ENCODE measurements at places on chromosomes 1 and 21.

DNA sequence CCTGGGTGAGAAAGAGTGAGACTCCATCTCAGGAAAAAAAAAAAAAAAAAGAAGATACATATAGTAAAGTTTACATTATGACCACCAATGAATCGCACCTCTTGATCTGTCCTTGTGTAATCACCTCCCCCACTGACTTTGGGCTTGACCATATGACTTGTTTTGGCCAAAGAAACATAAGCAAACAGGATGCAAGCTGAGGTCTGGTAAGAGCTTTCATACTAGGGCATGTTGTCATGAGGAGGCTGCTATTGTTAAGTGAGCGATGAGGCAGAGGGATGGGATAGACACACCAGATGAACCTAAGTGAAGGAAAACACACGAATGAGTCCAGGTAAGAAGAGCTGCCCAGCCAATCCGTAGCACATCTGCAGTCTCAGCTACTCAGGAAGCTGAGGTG, 10.7 kb downstream of the ENAH start:
- DNase-seq: no peak

DNA sequence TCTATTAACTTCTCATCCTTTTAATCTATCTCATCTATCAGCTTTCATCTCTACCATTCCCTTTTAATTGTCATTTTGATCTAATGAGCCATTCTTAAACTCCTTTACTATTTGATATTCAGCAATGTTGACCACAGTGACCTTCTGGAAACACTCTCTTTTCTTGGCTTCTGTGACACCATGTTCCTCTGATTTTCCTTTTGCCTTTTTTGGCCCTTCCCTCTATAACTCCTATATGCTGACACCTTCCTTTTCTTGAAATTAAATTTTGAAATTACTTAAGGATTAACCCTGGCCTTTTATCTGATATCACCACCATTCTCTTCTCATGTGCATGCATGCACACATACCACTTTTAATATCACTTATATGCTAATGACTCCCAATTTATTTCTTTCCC, 41.2 kb upstream of the SAMSN1 start:
- DNase-seq: no peak

- no peak for DNase-seq
Measured at GRCh38 chr21:33402001-33402979, 923 bp upstream of the IFNGR2 start.

DNA sequence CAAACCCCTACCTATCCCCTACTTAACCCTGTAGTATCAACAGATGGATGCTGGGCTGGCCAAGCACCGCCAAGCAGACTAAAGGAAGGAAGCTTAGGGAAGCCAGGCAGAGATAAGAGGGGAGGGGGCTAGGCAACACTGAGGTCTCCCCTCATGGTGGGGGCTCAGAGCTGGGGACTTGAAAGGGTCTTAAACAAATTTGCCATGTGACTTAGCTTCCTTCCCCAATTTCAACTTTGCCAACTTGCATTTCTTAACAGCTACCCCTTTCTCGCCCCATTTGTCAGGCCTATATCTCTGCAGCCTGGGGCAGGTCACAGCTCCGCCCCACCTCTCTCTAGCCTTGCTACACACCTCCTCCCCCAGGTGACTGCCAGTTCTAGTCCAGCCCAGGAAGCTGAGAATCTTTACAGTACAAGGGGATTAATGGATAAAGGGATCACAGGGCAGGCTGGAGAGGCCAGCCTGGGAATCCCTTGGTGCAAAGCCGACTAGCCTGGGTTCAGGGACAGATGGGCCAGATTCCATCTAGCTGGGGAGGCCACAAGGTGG, 3.4 kb downstream of the KIF21B start:
- DNase-seq: no peak

GRCh38 chr1:1438531-1439381, 3.3 kb downstream of the VWA1 start:
- no peak for DNase-seq

- peak; percentile 21 for DNase-seq
Measured at GRCh38 chr1:52139817-52140540, 1.9 kb upstream of the ZFYVE9 start.

- no peak for DNase-seq
Measured at GRCh38 chr1:220527908-220528678, at the start of gene MARK1. TSS of gene MARK1 (plus strand) at chr1:220528136. CDS start at chr1:220528823, 687 bp downstream.

DNA sequence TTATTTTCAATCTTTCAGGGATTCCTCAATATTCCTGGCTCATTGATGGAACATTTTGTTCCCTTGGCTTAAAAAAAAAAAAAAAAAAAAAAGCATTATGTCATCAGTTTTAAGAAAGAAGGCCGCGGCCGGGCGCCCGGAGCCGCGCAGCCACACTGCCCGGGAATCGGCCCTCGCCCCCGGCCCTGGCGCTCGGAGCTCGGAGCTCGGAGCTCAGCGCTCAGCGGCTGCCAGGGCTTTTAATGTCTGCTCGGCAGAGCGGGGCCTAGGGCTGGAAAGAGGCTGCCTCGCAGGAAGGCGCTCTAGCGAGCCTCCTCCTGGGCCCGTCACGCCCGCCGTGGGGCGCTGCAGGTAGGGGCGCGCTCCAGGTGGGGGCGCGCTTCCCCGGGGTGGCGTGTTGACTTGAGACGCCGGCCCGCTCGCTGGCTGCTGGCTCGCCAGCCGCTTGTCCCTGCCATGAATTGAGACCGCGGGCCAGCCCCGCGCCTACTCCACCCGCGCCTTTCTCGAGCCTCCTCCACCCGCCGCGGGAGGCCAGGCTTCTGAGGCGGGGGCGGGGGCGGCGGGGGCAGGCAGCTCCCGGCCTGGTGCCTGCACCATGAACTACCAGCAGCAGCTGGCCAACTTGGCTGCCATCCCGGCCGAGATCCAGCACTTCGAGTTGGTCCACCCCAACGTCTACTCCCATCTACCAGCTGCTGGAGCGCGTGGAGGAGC, 5.4 kb upstream of the TDRD5 start:
- peak; percentile 12 for DNase-seq

DNA sequence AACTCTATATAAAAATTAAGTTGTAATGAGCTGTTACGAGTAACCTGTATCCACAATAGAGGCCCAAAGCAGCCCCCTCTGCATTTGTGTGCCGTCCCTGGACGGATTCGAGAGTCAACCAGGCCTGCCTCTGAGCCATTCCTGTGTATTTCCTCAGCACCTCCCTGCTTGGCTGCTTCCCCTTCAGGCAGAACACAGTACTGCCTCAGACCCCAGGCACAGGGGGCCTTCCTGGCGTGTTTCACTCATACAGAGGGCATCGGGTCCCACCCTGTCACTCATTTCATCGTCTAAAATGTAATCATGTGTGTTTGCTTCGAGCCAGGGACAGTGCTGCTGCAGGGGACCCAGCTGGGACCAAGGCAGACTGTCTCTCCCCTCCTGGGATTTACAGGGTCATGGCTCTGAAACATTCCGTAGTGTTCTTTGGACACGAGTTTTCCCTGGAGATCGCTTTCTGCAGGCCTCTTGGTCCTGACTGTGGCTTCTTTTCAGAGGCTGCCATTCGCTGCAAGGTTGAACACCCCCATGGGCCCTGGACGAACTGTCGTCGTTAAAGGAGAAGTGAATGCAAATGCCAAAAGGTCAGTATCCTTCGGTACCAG, 19.4 kb downstream of the LGALS8 start:
- DNase-seq: no peak

DNA sequence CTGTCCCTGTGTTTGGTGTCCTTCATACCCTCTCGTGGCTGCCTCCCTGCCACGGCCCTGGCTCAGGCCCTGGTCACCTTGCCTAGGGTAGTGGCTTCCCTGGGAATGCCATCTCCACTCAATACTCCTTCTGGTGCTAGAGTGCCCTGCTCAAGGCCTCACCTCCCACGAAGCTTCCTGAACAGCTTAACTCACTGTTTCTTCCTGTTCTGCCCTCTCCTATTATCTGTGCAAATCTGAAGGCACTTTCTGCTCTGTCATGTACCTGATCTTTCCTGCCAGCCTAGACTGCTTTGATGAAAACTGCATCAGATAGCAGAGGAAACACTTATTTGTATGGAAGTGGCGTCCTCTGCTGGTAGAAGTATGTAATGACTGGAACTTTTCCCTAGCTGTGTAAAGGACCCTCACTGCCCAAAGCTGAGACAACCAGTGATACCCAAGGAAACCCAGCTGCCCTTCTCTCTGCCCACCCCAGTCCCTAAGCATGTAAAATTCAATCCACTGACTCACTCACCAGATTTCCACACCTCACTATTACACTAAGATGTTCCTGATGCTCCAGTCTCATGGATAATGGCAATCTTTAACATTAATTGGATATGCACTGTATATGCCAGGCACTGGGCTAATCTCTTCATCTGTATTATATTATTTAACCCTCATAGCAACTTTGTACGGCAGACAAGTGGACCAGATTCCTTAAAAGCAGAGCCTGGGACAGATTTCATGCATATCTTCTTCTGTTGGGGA, 36.2 kb upstream of the BTG2 start:
- DNase-seq: no peak

GRCh38 chr21:26881504-26882228, 36.5 kb upstream of the ADAMTS1 start:
- DNase-seq: no peak

DNA sequence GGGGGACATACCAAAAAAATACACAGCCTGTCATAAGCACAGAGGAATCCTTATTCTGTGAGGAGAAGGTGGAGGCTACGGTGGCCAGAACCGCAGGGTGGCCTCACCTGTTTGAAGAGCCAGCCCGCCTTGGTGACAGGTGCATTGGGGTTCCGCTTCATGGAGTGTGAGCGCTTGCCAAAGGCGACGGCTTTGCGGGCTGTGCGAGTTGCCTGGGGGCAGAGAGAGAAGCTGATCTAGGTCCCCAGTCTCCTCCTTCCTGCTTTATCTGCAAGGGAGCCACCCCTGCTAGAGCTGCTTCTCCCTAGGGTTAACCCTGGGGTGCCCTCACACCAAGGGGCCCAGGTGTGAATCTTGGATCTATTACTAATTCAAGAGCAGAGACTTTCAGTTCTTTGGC, 54.3 kb upstream of the GOLT1A start:
- no peak for DNase-seq

DNA sequence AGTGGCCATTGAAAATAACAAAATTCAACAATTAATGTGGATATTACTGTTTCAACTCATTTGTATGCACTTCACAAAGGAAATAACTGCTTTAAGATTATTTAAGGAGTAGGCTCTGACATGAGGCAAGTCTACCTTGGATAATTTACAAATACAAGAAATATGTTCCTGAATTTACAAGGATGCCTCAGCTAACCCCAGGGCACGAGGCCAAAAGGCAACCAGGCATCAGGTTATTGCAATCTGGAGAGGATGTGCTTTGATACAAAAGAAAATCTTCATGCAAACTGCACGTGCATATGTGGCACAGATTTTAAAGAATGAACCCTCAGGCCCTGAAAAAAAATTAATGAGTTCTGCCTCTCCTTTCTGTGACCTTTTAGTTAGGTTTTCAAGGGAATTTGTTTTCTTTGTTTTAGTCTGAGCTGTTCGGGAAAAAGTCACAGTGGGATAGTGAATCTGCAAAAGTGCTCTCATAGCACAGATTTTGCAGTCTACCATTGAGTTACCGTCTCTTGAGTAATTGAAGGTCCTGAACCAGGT, 1304.2 kb upstream of the ADGRL4 start:
- no peak for DNase-seq

- no peak for DNase-seq
Measured at GRCh38 chr1:8090241-8090702, 64.2 kb upstream of the ERRFI1 start.

DNA sequence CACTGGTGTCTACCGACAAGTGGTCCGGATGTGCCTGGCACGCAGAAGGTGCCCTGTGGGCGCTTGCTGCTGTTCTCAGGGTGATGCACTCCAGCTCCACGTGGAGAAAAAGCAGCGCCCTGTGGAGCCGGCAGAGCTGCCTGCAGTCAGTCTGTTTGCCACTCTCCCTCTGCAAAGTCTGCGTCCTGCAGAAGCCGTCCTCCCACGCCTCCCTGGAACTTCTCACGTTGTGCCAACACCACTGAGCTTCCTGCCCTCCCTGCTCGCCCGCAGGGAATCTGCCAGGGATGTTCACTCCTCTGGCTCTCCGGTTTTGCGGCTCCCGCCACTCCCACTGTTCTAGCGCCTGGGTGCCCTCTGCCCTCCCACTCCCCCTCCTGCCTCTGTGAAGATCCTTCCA, 19.8 kb upstream of the UBXN10 start:
- DNase-seq: no peak

DNA sequence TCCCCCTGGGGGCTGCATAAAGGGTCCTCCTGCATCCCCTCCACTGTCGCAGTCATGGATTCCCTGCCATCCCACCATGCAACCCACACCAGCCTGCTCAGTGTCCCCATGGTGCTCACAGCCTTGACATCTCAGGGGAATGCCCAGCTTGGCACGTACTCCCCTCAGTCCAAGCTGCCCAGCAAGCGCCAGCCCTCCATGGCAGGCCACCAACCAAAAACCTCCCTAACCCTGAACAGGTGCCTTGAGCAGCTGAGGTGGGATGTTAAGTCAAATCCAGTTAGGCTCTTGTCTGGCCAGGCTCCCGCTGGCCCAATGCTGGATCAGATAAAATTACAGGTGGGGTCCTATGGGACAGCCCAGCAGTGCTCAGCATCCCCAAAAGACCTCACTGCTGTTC, 341 bp downstream of the VTCN1 start:
- no peak for DNase-seq

GRCh38 chr1:242842094-242842493, 317.6 kb upstream of the PLD5 start:
- DNase-seq: no peak

DNA sequence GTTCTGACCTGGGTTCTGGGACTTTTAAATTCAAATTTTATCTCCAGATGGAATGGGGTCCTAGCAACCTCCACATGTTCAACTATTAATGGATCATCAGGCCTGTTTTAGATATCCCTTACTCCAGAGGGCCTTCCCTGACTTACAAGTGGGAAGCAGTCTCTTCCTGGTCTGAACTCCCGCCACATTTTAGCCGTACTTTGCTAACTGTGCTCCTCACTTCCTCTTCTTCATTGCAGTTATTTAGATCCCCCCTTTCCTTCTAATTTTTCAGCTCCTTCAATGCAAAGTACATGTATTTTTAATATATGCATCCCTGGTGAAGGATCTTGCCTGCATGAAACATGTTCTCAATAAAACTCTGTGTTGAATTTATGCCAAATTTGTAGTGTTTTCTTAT, 3.7 kb downstream of the CD1A start:
- no peak for DNase-seq

GRCh38 chr1:223622132-223622842, 43.2 kb downstream of the CAPN8 start:
- DNase-seq: no peak

GRCh38 chr1:216779686-216780085, 56.5 kb upstream of the ESRRG start:
- no peak for DNase-seq

GRCh38 chr1:177934927-177935326, 34.9 kb downstream of the SEC16B start:
- DNase-seq: no peak

- DNase-seq: peak; percentile 18
Measured at GRCh38 chr1:231590453-231591198, 36.0 kb upstream of the DISC1 start.

DNA sequence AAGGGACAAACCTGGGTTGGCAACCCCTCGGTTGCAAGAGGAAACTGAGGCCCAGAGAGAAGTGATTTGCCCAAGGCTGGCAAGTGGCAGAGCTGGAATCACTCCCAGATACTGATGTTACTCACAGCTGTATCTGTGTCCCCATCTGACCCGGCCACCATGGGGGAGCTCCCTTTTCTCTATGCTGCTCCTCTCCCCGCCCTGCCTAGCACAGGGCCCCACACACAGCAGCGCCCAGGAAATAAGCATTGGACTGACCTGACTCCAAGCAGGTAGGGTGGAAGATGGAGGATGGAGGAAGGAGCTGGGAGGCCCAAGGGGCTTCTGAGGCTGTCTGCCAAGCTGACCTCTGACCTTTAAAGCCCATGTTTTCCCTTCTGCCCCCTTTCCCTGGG, 3.0 kb upstream of the FBLIM1 start:
- no peak for DNase-seq

GRCh38 chr1:28078680-28079626, 9.5 kb downstream of the EYA3 start:
- DNase-seq: no peak
